Omental fat pad (tissue), 4 donors: ENCODE measurements at places on chromosomes 2 and 18. TPM values are rescaled to one million over a fixed set of nuclear protein-coding genes. Genes with fewer than 3 reads are reported as not detected.

GRCh38 chr2:211429256-211429920, 873.0 kb downstream of the CPS1 start:
- no peak for DNase-seq

DNA sequence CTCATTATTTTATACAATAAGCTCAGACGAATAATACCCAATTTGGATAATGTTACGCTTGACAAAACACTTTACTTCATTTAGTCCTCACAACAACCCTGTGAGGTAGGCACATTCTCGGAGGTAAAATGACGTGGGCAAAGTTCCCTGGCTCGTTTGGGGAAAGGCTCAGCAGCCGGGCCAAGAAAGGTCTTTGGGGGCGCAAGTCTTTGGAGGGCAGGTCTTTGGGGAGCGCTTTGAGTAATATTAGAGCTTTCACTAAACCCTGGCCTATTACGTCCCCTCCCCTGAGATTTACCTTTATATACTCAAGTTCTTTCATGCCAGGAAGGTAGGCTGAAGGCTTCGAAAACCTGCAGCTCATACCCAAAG, 427 bp downstream of the RBKS start:
- no peak for DNase-seq

DNA sequence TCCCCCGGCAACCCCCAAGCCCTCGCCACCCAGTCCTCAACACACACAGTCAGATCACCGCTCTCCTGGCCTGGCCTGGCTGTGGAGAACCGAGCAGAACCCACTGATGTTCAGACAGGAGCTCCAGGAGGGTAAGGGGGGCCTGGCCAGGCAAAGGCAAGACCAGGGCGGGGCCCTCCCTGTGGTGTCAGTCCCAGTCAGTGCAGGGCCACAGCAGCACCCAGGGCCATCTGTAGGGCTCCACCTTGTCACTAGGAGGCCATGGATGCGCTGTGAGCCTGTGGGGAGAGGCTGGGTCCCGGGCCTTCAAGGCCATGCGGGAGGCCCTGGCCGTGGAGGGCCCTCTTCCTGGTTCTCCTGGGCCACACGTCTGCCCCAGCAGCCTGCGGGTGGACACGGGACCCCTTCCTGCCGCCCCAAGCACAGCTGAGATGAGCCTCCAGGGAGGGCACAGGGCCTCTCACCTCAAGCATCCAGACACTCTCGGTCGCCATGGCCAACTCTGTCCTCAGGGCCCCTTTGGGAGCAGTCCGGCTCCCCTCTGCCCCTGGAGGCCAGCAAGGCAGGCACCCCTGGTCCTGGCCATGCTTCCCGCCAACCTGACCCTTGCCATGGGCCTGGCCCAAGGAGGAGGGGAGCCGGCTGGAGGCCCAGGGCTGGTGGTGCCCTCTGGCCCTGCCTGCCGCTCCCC, 2.0 kb downstream of the ANO7 start:
- DNase-seq: no peak

DNA sequence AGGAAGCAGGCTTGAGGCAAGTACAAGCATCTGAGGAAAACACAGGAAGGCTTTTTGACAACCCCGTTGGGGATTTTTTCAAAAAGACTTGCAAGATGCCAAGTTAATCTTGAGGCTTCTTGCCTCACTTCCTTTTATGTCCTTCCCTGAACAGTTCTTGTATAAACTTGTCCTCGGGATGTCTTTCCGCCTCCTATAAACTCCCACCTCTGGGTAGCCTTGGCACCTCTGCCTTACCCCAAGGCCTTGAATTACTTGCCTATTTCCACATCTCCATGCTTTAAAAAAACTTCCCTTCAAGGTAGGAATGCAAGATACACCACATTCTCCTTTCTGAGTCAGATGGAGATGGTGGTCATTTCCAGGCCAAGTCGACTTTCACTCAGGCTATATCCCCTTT, 106.4 kb upstream of the RBBP8 start:
- no peak for DNase-seq

DNA sequence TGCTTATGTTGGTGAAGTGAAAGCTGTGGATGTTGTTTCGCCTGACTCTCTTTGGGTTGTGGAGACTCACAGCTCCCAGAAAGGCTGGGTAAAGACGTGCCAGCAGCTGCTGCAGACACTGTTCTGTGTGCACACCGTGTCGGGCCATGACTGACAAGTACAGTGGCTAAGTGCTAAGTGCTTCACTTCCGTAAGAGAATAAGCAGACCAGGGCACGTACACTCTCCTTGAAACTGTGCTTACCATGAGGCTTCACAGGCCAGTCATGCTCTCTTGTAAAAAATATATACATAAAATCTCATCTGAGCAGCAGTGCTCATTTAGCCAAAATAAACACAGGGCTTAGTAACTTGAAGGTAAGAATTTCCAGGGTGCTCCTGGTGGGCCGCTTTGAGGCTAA, 86.0 kb downstream of the NRP2 start:
- no peak for DNase-seq

DNA sequence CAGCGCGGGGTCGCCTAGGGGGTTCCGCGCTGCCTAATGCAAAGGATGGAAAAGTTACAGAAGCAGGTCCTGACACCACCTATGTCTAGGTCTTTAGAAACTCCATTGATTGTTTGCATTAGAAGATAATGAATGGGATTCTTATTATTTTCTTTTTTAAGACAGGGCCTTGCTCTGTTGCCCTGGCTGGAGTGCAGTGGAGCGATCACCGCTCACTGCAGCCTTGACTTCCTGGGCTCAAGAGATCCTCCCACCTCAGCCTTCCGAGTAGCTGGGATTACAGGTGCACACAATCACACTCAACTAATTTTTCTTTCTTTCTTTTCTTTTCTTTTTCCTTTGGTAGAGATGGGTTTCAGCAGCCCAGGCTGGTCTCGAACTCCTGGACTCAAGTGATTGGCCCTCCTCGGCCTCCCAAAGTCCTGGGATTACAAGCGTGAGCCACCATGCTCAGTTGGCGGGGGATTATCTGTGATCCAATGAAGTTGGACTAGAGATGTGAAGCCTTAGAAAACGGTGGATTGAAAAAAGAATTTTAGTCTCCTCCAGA, 761 bp upstream of the IDH1 start:
- no peak for DNase-seq

- DNase-seq: no peak
These were observed 153.8 kb upstream of the HNRNPA3 start for GRCh38 chr2:177058747-177059146.

- DNase-seq: no peak
These were observed 116.5 kb downstream of the MCFD2 start for GRCh38 chr2:46798998-46799698.

DNA sequence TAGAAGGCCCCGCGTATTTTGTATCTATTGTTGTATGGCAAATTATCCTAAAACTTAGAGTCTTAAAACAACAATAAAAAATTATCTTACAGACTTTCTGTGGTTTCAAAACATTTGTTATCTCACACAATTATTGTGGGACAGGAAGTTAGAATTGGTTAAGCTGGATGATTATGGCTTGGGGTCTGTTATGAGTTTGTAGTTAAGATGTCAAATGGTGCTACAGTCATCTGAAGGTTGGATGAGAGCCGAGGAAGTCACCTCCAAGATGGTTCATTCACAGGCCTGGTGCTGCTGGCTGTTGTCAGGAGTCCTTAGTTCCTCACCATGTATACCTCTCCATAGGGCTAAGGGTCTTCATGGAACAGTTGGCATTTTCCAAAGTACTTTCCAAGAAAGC, 175.6 kb upstream of the FANCL start:
- no peak for DNase-seq

GRCh38 chr2:170227951-170228350, 50.0 kb downstream of the MYO3B start:
- DNase-seq: no peak

GRCh38 chr2:100936070-100936741, 65.9 kb upstream of the RPL31 start:
- no peak for DNase-seq

GRCh38 chr2:209534228-209534627, 110.4 kb downstream of the MAP2 start:
- DNase-seq: no peak

DNA sequence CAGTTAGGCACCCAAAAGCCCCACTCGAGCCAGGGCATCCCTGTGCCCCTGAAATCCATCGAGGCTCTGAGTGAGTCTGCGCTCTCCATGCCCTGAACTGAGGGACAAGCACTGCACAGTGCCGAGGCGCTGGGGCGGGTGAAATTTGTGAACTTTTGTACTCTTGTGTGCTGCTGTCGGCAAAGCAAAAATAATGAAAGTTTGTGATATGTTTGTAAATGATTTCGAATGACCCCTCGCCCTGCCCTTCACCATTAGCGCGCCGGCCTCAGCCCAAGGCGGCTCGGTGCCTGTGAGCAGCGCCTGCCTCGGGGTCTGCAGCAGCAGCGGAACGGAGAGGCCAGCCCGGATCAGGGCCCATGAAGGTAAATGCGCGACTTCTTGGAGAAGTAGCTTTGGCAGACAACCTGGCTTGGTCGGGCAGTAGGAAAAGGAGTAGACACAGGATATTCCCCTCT, 1.8 kb upstream of the HOXD4 start:
- DNase-seq: no peak

DNA sequence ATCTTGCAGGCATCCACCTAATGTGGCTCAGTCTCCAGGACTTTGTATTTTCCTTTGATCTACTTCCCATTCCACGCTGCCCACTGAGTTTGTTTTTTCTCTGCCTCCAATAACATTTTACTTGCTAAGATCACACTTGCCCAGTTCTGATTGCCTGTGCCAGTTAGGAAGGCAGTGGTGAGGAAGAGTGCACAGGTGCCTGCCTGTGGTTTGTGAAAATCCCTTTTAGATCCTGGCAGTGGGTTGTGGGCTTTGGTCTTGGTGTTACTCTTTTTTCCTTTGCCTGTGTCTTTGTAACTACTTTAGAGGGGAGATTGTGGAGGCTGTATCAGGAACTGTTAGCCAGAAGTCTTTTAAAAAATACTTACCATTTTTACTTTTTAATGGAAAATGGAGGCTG, 36.9 kb upstream of the KCNG2 start:
- no peak for DNase-seq

GRCh38 chr2:9708683-9709538, 78.1 kb upstream of the YWHAQ start:
- no peak for DNase-seq

DNA sequence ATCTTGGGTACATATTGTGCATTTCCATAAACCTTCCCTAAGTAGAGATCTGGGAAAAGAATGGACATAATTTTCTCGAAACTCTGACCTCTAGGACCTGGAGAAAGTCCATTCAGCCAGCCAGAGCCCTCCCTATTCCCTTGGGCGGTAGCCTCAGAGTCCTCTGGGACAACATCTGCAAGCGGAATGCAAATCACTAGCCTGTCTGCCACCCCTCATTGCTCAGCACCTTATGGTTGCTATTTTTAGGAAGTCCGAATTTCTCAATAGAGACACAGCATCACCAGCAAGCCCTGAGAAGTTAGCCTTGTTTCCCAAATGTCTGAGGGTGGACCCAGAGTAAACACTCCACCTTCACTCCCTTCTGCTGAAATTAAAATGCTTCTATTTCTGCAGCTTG, 17.6 kb upstream of the CD28 start:
- no peak for DNase-seq

- DNase-seq: no peak
These were observed 662.4 kb downstream of the GALR1 start for GRCh38 chr18:77911971-77912605.

- no peak for DNase-seq
These were observed 415.2 kb upstream of the NETO1 start for GRCh38 chr18:73283032-73283431.

DNA sequence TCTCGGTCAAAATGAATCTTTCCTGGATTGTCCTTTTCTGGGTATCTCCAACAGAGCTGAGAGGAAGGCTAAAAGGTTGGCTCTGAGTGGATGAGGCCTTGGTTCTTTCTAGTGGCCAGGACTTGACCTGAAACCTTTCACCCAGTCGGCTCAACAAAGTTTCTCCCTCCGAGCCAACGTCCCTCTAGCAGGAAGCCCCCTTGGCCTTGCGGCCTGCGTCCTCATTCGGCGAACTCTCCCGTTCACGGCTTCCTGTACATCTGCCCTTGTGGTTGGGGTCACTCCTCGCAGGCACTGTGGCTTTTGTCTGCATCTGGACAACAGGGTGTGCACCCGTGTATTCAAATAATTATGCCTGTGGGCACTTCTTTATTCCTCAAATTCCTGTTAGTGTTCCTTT, 9.4 kb upstream of the SIX3 start:
- no peak for DNase-seq

GRCh38 chr2:98300141-98300874, 45.9 kb upstream of the CNGA3 start:
- no peak for DNase-seq

- DNase-seq: no peak
These were observed 80.2 kb upstream of the PKDCC start for GRCh38 chr2:41967476-41968181.

The ASPRV1 gene
- total RNA-seq: 5.2 TPM

The KCNE4 gene
- 4.8 TPM for total RNA-seq

The FEV gene
- not detected for total RNA-seq

The LOXL3 gene
- 7.6 TPM for total RNA-seq

The ZNF2 gene
- 2.1 TPM for total RNA-seq

The SMAD4 gene
- 101 TPM for total RNA-seq

The SLC35G4 gene
- not detected for total RNA-seq

The CXCR1 gene
- 0.36 TPM for total RNA-seq

The SPC25 gene
- not detected for total RNA-seq

The SLC19A3 gene
- 150 TPM for total RNA-seq

The HOXD13 gene
- not detected for total RNA-seq

The RASGRP3 gene
- 20.8 TPM for total RNA-seq

The AOX1 gene
- total RNA-seq: 629 TPM

The APOB gene
- total RNA-seq: 6.6 TPM

The RAB17 gene
- total RNA-seq: not detected
